ENCODE measurements at places on chromosomes 13 and 19.

- no peak for DNase-seq
These were observed 16.4 kb upstream of the PCDH20 start for GRCh38 chr13:61432029-61432428.

- no peak for DNase-seq
These were observed 9.6 kb upstream of the GARRE1 start for GRCh38 chr19:34244611-34245299.

DNA sequence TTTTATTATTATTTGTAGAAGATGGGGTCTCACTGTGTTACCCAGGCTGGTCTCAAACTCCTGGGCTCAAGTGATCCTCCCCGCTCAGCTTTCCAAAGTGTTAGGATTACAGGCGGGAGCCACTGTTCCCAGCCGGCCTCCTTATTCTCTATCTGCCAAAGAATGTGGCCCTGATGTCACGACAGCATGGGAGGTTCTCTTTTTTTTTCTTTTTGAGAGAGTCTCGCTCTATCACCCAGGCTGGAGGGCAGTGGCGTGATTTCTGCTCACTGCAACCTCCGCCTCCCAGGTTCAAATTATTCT is 23.5 kb downstream of the CARM1 start:
- DNase-seq = no peak

DNA sequence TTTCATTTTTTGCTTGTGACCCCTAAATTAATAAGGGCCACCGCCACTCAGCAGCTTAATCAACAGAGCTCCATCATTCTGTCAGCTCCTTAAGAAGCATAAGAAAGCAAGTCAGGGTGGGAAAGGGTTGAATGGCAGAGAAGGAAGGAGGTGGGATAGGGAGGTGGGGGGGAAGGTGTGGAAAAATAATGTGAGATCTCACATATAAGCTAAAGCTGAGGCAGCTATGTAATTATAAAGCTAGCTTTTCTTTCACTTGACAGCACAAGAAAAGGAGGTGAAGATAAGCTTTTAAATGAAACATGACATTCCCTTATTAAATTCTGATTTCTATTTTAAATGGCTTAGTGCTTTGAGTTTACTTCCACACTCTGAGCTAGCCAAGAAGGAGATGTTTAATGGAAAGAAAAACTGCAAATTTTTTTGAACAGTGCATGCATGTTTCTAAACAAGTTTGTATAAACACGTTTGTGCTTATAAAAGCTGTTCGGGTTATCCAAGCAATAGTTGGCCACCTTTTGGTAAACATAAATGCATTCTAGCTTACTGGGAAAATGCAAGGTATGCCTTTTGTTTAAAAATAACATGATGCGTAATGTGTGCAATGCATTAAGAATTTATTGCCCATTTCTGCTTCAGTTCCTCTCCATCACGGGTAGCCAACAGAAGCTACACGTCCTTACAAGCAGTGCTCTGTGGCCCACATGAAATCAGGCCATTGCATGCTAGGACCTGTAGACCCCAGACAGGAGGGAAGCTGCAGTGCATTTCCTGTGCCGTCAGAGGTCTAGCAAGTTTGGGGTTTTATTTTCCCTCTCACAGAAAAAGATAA is 96.2 kb downstream of the LHFPL6 start:
- DNase-seq = no peak

DNA sequence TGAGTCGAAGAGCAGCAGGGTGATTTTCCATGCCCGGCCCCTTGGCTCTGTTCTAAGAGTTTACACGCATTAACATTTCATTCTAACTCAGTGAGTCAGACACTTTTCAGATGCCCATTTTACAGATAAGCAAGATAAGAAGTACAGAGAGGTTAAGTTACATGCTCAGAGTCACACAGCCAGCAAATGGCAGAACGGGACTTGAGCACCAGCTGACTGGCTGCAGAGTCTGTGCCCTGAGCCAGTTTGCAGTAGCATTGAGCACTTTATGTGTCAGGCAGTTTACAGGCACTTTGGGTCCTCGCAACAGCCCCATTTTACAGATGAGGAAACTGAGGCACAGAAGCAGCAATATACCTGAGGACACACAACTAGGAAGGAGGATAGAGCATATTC is 19.0 kb downstream of the CCDC8 start:
- no peak for DNase-seq

DNA sequence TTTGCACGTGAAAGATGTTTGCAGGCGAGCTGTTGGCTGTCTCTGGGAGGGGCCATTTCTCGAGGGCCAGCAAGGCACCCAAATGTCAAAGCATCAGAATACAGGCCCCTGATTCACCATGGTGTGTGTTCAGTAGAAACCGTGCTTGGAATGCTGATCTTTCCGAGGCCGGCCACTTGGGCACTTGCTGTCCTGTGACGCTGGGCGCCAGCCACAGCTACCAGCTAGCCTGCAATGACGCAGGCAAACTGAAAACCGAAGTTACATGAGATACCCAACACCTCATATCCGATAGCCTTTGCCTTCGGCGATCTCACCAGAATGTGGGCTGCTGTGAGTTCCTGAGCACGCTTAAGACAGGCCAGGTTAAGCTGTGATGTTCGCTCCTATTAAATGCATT is 12.0 kb downstream of the THOP1 start:
- no peak for DNase-seq

- DNase-seq = no peak
These were observed 16.1 kb upstream of the USP29 start for GRCh38 chr19:57103573-57104277.

DNA sequence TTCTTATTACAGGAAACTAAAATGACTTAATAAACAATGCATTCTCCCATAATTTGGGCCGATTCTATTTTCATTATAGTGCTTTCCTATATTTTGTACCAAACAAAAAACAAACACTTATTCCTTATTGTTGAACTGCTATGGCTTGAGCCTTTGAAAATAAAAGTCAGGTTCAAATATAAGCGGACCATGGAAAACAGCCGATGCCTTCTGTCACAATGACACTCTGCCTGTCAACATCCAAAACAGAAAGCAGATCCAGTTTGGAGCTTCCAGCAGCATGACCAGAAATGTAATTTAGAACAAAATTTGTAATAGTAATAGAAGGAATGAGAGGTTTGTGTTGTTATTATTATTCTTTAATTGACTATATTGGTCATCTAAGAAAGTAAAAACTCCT is 194.5 kb downstream of the LHFPL6 start:
- DNase-seq = no peak

DNA sequence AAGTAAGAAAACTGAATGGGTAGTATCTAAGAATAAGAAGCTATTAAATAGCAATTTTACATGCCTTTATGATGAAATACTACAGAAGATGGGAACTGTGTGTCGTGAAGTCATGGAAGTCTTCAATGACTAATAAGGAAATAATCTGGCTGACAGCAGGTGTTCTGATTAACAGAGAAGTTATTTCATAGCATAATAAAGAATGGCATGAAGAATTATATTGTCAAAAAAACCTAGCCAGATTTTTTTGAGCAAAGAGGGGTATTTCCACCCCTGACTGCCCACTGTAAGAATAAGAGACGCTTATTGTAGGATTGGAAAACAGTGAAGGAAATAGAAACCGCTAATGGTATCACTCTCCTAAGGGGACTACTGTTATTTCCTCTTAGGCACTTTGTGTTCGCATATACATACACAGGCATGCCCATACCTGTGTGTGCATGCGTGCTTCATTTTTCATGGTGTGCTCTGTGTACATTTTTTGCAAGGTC is 318.8 kb downstream of the SHISA2 start:
- DNase-seq = no peak

GRCh38 chr13:79989217-79989661 is 351.7 kb downstream of the SPRY2 start:
- DNase-seq = no peak

- DNase-seq = no peak
These were observed 7.1 kb upstream of the HSH2D start for GRCh38 chr19:16136185-16136999.

GRCh38 chr19:42857544-42857867 is 22.0 kb downstream of the PSG1 start:
- DNase-seq = no peak

- DNase-seq = no peak
These were observed 22.3 kb downstream of the SACS start for GRCh38 chr13:23411220-23411619.

DNA sequence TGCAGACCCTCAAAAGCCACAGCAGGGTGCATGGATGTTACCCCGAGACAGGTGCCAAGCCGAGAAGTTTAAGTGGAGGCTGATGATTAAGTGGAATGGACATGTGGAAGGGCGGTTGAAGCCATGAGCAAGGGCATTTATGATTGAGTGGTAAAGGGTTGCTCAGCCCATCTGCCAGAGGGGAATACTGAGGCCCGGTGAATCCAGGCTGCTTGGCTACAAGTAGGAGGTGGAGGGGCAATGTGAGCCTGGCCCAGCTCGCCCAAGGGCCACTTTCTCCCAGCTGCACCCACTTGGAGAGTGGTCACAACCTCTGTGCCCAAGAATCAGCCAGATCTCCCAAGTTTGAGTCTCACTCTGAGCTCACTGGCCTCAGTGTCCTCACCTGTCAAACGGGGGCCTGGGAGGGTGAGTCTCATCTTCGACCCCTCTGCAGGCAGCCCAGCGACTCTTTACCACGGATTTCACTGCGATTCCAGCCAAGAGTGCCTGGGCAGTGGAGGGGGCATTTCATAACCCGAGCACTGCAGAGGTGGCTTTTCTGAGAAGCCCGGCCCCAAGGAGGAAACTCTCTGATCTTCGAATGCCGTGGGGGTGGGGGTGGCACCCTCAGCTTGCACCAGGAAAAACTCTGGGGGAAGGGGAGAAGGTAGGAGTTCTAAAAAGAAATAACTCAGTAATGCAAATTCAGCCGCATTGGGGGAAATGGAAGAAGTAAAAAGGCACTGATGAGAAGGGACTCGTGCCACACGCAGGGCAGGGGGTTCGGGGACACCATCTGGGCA is 62.9 kb upstream of the KLF2 start:
- DNase-seq = no peak

DNA sequence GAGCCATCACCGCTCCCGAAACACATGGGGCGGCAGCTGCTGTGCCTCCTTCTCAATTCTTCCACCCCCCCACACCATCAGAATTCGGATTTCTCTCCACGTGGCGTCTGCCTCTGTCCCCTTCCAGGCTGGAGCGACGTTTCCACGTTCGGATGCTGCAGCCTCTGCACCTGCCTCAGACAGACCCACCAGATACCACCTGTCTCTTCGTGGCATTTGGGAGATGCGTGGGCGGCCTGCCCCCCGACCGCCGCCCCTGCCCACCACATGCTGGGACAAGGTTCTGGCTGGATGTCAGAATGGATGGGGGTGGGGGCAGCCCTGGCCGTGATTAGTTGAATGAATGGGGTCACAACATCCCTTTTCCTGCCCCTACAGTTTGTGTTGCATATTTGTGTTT is 90.0 kb downstream of the SLC7A1 start:
- DNase-seq = no peak

GRCh38 chr13:52047463-52047862 is 23.0 kb downstream of the UTP14C start:
- DNase-seq = no peak

GRCh38 chr19:35347930-35348298 is 212 bp downstream of the FFAR1 start:
- no peak for DNase-seq

DNA sequence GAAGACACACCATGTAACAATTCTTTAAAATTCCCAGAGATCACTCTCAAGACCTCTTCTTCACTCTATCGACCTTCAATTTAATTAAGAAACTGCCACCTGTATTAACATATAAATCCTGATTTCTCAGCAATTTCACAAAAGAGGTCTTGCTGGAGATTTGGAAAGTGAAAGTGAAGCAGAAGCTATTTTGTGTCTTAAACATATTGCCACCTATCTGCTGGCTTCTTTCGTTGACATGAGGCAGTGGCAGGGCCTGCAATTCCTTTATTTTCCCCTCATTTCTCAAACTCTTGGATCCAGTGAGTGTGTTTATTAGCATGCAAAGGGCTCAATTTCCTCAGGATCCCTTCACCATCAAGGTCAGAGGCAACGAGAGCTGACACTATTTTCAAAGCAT is 780.2 kb upstream of the SLITRK1 start:
- no peak for DNase-seq

DNA sequence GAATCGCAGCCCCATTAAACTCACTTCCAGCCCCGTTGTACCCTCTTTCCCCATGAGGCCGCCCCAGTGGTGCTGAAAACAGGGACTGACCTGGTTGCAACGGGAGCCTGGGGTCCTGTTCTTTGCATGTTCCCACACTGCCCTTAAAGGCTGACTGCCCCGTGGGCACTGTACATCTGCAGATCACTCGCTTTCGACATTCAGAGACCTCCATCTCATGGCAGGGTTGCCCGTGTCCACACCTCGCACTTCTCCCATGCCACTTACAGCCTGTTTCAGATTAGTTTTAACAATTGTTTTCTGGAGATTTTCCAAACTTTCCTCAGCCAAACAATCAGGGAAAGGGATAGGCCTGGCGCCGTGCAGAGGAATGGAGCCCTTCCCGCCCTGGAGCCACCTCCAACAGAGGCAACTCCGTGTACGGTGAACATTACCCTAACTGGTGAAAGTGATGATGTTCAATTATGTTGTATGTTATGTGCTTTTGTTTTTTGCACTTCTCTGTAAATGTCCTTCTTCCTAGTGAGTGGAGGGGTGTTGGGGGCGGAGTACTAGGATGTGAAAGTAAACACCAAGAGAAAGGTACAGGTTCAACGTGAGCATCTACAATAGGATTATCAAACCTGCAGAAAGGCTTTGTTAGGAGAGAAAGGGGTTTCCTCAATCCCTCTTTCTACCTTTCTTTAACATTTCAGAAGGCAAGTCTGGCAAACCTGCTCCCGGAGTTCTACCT is 262.8 kb downstream of the FOXO1 start:
- no peak for DNase-seq

- no peak for DNase-seq
These were observed 642.1 kb upstream of the ARGLU1 start for GRCh38 chr13:107209824-107210722.

DNA sequence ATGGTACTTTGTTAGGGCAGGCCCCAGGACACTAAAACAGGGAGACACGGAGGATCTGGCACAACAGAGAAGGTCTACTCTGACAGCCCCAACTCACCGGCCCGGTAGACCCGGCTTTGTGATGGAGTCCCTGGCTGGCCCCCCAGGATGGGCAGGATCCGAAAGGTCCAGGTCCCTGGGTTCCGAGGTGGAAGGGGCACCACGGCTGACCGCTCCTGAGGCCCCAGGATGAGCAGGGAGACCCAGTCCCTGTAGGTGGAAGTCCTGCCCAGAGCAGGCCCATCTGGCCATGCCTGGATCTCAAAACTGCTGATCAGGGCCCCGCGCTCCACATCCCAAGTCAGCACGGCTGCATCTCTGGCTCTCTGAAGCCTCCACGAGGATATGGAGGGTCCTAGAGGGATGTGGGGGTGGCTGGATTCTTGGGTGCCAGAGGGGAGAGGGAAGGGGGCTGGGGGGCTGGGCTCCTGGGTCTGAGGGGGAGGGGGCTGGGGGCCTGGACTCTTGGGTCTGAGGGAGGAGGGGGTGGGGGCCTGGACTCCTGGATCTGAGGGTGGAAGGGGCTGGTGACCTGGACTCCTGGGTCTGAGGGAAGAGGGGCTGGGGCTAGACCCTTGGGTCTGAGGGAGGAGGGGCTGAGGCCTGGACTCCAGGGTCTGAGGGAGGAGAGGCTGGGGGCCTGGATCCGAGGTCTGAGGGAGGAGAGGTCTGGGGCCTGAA is 4.6 kb downstream of the VSIG10L start:
- DNase-seq = no peak

Measured in NCI-H2107 (cell line).